NCI-H1092 (cell line): ENCODE measurements at places on chromosomes 6 and 20.

DNA sequence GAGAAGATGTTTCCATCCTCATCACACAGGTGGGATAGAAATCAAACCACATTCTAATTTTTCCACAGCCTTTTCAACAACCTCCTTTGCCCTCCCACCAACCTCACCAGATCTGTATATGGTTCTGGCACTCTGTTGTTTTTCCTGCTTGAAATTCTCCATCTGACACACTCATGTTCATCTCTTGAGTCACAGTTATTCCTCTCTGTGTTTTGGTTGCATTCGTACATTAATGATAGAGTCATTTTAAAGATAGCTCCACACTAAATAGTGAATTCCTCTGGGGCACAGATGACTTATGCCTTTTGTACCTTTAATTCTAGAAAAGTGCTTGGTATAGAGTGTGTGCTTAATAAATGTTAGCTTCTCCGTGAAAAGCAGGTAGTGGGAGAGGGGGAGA, 1.4 kb upstream of the GCLC start:
- no peak for DNase-seq

- no peak for DNase-seq
Measured at GRCh38 chr6:154683756-154684523, 49.3 kb upstream of the SCAF8 start.

- DNase-seq: no peak
Measured at GRCh38 chr6:35893246-35893645, 27.7 kb downstream of the SRPK1 start.

DNA sequence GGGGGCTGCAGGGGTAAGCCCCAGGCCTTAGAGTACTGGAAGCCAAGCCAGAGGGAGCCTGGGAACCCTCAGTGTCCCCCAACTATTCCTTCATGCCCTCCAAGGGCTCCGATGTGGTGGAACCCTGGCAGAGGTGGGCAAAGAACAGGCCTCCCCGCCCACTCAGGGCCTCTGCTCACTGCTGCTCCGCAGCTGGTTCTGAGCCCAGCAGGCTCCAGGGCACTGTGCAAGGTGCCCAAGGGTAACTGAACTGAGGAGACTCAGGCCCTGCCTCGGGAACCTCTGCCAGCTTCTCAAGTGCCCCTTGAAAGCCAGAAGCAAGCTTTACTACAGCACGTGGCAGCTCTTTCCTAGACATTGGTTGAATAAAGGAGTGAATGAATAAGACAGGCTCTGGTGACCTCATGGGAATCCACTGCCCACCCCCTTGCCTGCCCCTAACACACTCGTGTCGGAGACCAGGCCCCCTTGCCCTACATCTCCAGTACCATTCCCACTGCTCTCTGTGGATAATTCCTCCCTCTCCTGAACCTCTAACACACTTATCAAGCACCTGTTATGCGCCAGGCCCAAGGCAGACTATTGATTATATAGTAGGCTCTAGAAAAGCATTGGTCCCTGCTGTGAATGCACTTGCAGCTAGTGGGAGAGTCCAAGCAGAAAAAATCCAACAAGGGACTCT, 55.0 kb downstream of the TOX2 start:
- no peak for DNase-seq

GRCh38 chr6:114157848-114158247, 185.0 kb downstream of the HS3ST5 start:
- no peak for DNase-seq

GRCh38 chr6:160714731-160715316, 12.8 kb downstream of the PLG start:
- no peak for DNase-seq

GRCh38 chr6:168414336-168415097, 26.5 kb upstream of the SMOC2 start:
- DNase-seq: peak; percentile 85

DNA sequence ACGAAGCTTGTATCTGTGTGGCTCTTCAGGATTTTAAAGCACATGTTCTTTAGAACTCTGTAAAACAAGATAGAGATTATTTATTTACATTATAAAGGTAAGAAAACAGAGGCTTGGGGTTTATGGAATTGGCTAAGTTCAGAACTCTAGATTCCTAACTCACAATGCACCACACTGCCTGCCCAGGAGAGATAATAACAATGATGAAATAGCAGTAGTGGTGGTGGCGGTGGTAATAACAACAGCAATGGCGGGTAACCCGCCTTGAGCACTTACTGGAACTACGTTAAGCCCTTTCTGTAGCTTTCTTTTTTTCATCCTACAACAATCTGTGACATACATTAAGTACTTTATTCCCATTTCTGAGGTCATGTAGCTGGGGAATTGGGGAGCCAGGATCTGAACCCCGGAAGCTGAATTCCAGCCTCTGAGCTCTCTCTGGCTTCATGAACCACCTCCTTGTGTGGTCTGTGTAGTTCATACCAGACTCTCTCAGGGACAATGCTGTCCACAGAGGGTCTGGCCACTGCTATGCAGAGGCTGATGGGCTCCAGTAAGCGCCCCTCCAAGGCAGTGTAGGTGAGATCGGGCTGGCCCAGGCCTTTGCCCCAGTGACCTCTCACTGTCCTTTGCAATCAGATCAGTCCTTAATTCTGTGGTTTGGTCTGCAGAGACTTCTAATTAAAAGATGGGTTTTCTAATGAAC, 260.9 kb downstream of the SLC24A3 start:
- no peak for DNase-seq

DNA sequence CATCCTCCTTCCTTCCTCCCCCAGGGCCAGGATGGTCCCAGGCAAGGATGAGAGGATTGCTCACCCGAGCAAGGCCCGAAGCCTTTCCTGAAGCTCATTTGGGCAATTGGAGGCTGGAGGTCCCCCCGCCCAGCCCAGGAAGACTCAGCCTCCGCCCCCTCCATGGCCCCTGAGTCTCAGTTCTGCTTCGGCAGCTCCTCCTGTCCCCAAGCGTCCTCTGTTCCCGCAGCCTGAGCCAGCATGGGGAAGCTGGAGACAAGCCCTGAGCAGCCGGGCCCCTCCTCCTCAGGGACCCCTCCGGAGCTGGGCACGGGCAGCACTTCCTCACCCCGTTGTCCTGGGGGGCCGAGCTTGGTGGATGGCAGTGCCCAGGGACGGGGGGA, 26.0 kb downstream of the SLC17A9 start:
- no peak for DNase-seq

DNA sequence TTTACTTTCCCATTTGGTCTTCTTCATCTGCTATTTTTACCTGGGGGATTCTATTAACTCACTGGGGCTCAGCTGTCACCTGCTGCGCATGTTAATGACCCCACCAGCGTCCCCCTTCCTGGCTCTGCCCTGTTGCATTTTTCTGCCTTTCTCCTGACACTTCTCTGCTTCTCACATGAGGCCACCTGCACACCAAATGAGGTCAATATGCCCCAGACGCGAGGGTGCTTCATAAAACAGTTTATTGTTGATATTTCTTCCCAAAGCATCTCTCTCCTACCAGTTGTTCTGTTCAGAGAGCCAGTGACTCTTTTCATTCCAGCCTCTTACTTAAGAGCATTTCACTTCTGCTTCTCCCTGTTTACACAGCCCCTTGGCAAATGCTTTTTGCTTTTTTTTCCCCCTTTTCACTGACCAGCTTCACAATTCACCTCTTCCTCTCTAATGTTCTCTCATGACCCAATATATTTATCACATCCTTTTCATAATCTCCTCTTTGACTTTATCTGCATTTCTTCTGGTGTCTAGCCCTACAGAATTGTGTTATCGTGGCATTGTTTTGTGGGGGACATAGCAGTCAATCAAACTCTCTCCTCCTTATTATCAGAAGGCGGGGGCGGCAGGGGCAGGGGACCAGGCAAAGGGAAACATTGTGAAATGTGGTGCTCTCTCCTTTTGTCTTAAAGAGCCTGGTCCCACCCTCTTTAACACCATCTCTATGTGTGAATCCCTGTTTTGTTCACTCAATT, 545.8 kb upstream of the CITED2 start:
- no peak for DNase-seq

DNA sequence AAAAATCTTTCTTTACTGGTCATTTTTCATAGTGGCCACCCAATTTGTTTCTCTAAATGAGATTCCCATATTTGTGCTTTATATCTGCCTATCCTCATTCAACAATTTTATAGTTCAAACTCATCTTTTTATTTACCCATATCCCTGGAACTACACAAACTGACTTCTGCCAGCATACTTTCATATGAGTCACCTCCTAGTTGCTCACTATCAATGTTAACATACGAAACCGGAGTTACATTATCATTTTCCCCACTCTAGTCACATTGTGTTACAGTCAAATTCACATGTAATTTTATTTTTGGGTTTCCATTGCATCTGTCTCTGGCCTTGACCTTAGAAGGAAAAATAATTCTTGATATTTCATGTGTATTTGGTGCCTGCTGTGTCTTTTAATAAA, 499.4 kb downstream of the MAFB start:
- no peak for DNase-seq

GRCh38 chr6:156957931-156958547, 180.9 kb downstream of the ARID1B start:
- DNase-seq: no peak

GRCh38 chr6:9523462-9523861, 891.4 kb downstream of the TFAP2A start:
- no peak for DNase-seq

GRCh38 chr20:43459022-43459942, 1.6 kb downstream of the SRSF6 start:
- no peak for DNase-seq

DNA sequence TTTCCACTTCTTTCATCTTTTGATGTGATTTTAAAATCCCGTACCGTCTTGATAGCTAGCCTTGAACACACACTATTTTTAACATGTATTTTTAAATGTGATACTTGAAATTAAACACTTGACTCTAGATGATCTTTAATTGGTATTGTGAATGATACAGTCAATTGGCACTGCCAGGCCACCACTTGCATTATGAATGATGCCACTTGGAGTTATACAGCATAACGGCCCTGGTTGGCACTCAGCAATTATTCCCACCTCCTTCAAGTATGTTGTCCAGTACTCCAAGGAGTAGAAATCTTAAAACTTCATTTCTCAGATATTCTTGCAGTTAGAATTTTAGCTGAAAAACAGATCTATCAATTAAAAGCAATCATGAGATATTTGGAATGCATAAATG, 62.9 kb downstream of the TENT5A start:
- DNase-seq: no peak

- no peak for DNase-seq
Measured at GRCh38 chr6:34181908-34182307, 36.0 kb upstream of the GRM4 start.

- DNase-seq: no peak
Measured at GRCh38 chr6:65088575-65088974, 618.5 kb downstream of the EYS start.

GRCh38 chr6:68973066-68973465, 338.0 kb downstream of the ADGRB3 start:
- DNase-seq: no peak

- DNase-seq: no peak
Measured at GRCh38 chr6:130041594-130041993, 23.2 kb downstream of the L3MBTL3 start.

DNA sequence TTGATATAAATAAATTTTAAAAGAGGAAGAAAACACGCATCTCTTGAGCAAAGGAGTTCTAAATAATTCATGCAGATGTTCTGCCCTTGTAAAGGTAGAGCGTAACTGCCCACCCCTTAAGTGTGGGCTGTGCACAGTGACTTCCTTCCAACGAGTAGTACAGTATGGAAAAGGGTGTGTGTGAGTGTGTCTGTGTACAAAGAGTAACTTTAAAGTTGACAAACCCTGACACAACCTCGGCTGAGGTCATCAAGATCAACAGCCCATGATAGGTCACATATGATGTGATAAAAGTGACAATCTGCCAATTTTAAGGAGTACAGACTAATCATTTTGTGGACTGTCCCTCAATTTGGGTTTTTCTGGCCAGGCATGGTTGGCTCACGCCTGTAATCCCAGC, 225.7 kb downstream of the ATXN1 start:
- DNase-seq: no peak

- no peak for DNase-seq
Measured at GRCh38 chr20:24289737-24290481, 179.5 kb upstream of the SYNDIG1 start.

DNA sequence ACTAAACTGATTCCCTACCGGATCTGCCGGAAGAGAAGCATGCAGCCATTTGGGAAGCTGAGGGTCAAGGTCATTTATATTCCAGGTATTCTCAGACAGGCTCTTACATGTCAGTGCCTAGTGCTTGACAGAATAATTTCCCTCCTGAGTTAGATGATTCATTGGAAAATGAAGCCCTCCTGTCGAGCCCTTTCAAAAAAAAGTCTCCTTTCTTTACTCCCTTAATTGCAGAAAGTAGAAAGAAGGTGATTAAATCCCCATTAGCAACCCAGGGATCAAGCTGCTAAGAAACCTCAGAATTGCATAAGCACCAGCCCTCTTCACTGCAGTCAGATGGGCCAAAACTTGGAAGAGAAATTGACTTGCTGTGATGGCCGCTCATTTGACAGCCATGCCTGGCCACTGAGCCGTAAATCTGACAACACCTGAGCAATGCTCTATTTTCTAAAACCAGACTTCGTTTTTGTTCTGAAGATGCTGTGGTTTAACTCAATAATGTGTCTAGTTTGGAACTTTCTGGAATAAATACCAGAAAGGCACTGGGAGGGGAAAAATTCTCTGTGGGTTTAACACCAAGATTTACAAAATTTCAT, 61.0 kb upstream of the ARMH2 start:
- no peak for DNase-seq

GRCh38 chr20:19019734-19020364, 192.6 kb upstream of the SLC24A3 start:
- DNase-seq: no peak

- no peak for DNase-seq
Measured at GRCh38 chr20:19949195-19949867, 67.8 kb upstream of the NAA20 start.

DNA sequence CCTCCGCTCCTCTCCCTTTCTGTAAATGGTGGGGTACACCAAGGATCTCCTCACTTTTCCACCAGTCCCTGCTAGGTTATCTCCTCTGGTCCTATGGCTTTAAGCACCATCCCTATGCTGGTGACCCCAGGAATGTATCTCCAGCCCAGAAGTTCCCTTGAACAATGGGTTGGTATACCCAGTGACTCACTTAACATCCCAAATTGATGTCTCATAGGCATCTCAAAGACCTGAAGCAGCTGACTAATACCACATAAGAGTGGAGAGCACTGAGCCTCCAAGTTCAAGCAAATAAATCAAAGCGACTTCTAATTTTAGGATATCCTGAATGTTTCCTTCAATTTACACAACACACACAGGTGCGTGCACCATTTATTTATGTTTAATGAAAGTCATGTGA, 48.3 kb downstream of the ADGRF1 start:
- DNase-seq: no peak

DNA sequence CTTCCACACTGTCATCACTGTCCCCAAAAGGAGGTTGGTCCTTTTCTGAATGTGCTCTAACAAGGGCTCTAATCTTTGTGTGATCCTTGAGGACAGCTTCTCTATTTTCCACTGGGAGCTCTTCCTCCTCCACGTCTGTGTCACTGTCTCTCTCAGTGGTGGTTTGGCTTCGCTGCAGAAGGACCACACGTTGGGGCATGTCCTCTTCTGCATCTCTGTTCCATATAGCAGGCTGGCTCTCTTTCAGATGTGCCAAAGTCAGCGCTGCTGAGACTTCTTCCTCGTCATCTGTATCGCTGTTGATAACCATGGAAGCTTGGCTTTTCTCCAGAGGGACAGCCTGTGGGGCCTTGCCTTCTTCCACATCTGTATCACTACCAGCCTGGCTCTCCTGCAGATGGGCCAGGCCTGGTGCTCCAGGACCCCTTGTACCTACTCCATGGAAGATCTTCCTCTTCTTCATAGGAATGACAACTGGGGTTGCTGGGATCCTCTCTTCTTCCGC, 4.6 kb downstream of the MDC1 start:
- DNase-seq: no peak

GRCh38 chr6:81614292-81614691, 138.2 kb downstream of the TENT5A start:
- DNase-seq: peak; percentile 20

GRCh38 chr20:44683263-44684046, 31.7 kb upstream of the CCN5 start:
- peak; percentile 68 for DNase-seq
